ENCODE measurements at places on chromosomes 6 and 20. TPM values are rescaled to one million over a fixed set of nuclear protein-coding genes. Genes with fewer than 3 reads are reported as not detected.

GRCh38 chr20:19937218-19937617, 79.9 kb upstream of the NAA20 start:
- DNase-seq, result no peak
- H3K4me3 ChIP-seq, result peak overlapping the region; percentile 16
- H3K27me3 ChIP-seq, result peaks cover 43% of the 10 kb centered on the region
- H3K36me3 ChIP-seq, result no peaks in the 10 kb centered on the region
- H3K4me1 ChIP-seq, result peaks cover 11% of the 10 kb centered on the region

DNA sequence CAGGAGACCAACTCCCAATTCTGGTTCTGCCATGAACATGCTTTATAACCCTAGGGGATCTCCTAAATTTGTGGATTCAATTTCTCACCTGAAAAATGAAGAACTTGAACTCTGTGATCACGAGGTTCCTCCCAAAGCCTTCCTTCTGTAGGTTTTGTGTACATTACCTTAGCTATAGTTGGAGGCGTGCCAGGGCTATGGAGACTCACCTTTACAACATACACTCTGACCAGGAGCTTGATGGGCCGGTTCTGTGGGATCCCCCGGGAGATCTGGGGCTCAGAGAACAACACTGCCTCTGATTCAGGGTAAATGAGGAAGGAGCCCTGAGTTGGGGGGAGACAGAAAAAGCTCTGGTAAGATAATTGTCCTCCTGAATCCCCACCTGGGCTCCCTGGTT, 34.1 kb downstream of the ERGIC3 start:
- H3K27ac ChIP-seq, result no peak overlapping the region
- no peaks in the 10 kb centered on the region for H3K4me1 ChIP-seq
- peaks cover 5% of the 10 kb centered on the region for H3K36me3 ChIP-seq
- DNase-seq, result no peak
- H3K4me3 ChIP-seq, result no peak overlapping the region
- no peaks in the 10 kb centered on the region for H3K27me3 ChIP-seq

- H3K27ac ChIP-seq, result no peak overlapping the region
- no peak overlapping the region for H3K4me3 ChIP-seq
- DNase-seq, result no peak
- peaks cover 3% of the 10 kb centered on the region for H3K27me3 ChIP-seq
- no peaks in the 10 kb centered on the region for H3K4me1 ChIP-seq
These were observed 67.6 kb downstream of the SLC22A2 start for GRCh38 chr6:160190973-160191372.

DNA sequence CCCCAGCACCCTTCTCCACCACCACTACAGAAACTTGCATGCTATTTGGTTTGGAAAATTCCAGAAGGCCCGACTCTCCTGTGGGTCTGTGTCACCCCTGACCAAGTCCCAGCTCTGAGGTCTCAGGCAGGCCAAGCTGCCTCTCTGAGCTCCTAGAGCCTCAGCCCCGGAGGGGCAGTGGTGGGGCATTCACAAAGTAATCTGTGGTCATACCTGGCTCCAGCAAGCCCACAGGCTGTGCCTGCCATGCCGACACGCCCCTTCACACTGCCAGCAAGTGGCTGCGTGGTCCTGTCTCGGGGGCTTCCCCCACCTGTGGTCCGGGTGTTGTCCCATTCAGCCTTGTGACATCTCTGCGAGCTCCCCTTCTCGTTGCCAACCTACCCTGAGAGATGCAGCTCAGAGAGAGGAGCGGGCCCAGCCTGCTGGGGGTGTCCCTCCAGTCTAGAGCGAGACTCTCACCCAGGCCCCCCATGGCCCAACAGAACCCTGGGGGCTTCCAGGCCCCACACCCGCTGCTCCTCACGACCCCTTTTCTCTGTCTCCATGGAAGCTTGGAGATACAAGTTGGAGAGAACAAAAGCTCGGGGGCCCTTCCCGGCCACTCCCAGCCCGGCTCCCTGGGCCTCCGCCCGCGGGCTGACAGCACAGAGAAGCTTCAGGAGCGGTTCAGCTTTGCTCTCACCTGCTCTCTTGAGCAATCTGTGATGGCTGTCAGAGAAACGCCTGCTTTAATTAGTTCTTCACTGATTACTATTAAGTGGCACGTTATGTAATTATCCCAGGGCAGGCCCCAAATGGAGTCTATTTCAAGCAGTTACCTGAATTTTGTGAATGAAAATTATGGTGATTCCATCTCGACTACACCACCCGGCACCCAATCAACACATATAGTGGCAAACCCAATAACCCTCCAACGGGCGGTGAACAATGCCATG, 147.7 kb upstream of the PHACTR3 start:
- H3K36me3 ChIP-seq, result no peaks in the 10 kb centered on the region
- H3K4me3 ChIP-seq, result no peak overlapping the region
- peaks cover 1% of the 10 kb centered on the region for H3K27me3 ChIP-seq
- no peak overlapping the region for H3K27ac ChIP-seq

DNA sequence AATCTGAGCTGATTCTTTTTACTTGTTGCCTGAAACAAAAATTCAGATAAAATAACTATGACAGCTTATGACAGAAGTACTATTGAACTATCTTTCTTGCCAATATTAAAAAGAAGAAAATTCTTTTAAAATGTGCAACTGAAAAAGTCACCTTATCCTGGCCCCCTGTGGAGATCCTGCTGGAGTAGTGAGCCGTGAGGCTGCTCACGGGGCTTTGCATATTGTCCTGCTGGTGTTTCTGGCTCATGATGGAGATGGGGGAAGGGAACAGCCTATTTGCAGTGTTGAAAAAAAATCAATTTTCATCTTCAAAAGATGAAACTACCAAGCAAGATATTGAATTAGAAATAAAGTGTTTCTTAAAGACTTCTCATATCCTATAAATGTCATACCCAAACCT, 216.0 kb downstream of the SAMD5 start:
- DNase-seq, result no peak
- H3K4me3 ChIP-seq, result no peak overlapping the region
- H3K4me1 ChIP-seq, result no peaks in the 10 kb centered on the region
- H3K27me3 ChIP-seq, result no peaks in the 10 kb centered on the region
- no peaks in the 10 kb centered on the region for H3K36me3 ChIP-seq

GRCh38 chr20:40970218-40970617, 58.4 kb upstream of the TOP1 start:
- DNase-seq, result no peak
- H3K27ac ChIP-seq, result no peak overlapping the region
- no peaks in the 10 kb centered on the region for H3K27me3 ChIP-seq

- H3K36me3 ChIP-seq, result no peaks in the 10 kb centered on the region
- H3K4me1 ChIP-seq, result peaks cover 27% of the 10 kb centered on the region
- peak overlapping the region; percentile 93 for H3K27ac ChIP-seq
- no peaks in the 10 kb centered on the region for H3K27me3 ChIP-seq
- H3K4me3 ChIP-seq, result peak overlapping the region; percentile 94
- DNase-seq, result peak; percentile 86
These were observed 14.5 kb downstream of the GNL1 start for GRCh38 chr6:30541515-30542403.

DNA sequence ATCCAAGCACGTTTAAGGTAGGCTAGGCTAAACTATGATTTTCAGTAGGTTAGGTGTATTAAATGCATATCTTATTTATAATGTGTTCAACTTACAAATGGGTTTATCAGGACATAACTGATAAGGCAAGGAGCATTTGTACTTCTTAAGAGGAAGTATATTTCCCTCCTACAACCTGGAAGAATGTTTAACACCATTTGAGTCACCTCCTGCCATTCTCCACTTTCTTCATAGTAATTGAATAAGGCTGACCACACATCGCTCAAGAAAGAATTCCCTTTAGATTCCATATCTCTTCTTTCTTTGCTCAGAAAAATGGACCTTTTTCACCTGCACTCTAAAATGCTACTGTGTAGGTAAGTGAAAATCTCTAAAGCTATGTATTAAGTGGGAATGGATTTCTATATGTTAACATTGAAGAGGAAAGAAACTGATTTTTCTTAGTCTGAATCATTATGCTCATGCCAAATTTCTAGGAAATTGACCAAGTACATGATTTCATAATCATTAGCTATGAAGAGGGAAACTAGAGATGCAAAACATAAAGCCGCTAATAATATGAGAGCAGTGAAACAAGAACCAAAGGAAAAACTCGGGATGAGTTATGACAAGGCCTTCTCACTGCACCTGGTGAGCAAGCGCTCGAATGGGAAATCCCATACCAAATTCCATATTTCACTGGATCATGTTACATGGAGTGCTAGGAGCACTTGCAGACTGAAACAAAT, 210.4 kb downstream of the ALDH8A1 start:
- no peak for DNase-seq
- H3K4me1 ChIP-seq, result no peaks in the 10 kb centered on the region
- H3K36me3 ChIP-seq, result no peaks in the 10 kb centered on the region

DNA sequence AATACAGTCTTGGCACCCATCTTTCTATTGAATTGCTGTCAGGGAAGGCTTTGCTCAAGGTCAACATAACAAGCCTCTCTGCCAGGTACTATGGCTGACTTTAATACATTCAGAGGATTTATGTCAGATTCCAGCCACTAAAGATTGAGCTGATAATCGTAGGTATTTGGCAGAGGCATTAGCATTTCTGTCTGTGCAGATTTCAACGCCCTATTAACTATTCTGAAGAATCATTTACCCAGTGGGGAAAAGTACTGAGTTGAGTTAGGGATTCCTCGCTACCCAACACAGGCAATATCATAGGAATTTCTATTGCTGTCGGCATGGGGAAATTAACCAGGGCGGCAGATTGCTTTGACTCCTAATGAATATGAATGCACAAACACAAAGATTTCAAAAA, 233.7 kb upstream of the SPTLC3 start:
- no peaks in the 10 kb centered on the region for H3K27me3 ChIP-seq
- no peaks in the 10 kb centered on the region for H3K36me3 ChIP-seq
- no peak overlapping the region for H3K27ac ChIP-seq
- H3K4me3 ChIP-seq, result no peak overlapping the region

DNA sequence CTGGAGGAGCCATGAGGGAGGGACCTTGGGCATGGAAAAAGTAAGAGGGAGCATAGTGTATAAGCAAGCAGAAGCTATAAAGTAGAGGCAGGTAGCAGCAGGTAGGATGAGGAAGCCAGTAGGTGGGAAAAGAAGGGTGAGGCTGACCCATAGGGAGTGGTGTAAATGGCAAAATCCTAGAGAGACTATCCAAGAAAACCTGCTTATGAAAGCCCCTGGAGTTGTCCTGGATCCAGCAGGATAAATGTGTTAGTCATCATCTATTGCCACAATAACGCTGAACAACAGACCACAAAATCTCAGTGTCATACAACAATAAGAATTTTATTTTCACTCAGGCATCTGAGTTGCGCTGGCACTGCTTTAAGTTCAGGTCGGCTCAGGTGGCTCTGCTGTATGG, 30.2 kb downstream of the CHD6 start:
- no peaks in the 10 kb centered on the region for H3K27me3 ChIP-seq
- peaks cover 45% of the 10 kb centered on the region for H3K36me3 ChIP-seq
- H3K4me3 ChIP-seq, result no peak overlapping the region
- H3K4me1 ChIP-seq, result peaks cover 31% of the 10 kb centered on the region
- DNase-seq, result no peak

GRCh38 chr20:39862470-39862891, 826.6 kb downstream of the MAFB start:
- H3K36me3 ChIP-seq, result no peaks in the 10 kb centered on the region
- no peak overlapping the region for H3K27ac ChIP-seq
- no peaks in the 10 kb centered on the region for H3K4me1 ChIP-seq

DNA sequence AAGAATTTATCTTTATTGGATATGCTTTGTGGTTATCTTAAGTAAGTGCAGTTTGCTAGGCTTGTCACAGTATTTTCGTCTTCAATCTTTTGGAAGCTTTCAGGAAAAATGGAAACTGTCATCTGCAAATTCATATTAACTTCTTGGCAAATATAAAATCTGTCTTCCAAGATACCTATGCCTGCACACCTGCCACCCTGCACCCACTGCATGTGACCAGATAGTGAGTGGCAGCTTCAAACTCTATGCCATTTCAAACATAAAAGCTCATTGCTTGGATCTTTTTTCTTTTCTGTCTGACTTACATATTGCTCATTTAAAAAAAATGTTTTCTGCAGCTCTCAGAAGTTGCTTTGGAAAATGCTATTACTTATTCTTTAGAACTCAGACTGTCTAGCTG, 14.1 kb downstream of the OPRM1 start:
- no peaks in the 10 kb centered on the region for H3K4me1 ChIP-seq
- H3K27me3 ChIP-seq, result peaks cover under 1% of the 10 kb centered on the region
- no peak for DNase-seq

GRCh38 chr6:133973109-133973971, 20.3 kb downstream of the TBPL1 start:
- no peak overlapping the region for H3K4me3 ChIP-seq
- no peaks in the 10 kb centered on the region for H3K27me3 ChIP-seq
- peaks cover 45% of the 10 kb centered on the region for H3K4me1 ChIP-seq
- no peaks in the 10 kb centered on the region for H3K36me3 ChIP-seq

GRCh38 chr6:93416571-93417420, 2.6 kb downstream of the EPHA7 start:
- peaks cover 51% of the 10 kb centered on the region for H3K27me3 ChIP-seq
- H3K4me1 ChIP-seq, result peaks cover 29% of the 10 kb centered on the region
- peak overlapping the region; percentile 74 for H3K4me3 ChIP-seq
- DNase-seq, result no peak
- H3K27ac ChIP-seq, result no peak overlapping the region
- H3K36me3 ChIP-seq, result no peaks in the 10 kb centered on the region

GRCh38 chr6:137764464-137764863, 102.6 kb upstream of the TNFAIP3 start:
- no peak for DNase-seq
- H3K27me3 ChIP-seq, result no peaks in the 10 kb centered on the region
- peaks cover 36% of the 10 kb centered on the region for H3K4me1 ChIP-seq

GRCh38 chr6:45072673-45073072, 255.5 kb upstream of the RUNX2 start:
- H3K27ac ChIP-seq, result peak overlapping the region; percentile 78
- peak overlapping the region; percentile 78 for H3K4me3 ChIP-seq
- H3K4me1 ChIP-seq, result peaks cover 23% of the 10 kb centered on the region

Gene BHLHE23
- not detected for total RNA-seq

Gene TRIM31
- not detected for total RNA-seq
